Colonic mucosa (tissue), 4 donors: ENCODE measurements at places on chromosomes 4 and X.

DNA sequence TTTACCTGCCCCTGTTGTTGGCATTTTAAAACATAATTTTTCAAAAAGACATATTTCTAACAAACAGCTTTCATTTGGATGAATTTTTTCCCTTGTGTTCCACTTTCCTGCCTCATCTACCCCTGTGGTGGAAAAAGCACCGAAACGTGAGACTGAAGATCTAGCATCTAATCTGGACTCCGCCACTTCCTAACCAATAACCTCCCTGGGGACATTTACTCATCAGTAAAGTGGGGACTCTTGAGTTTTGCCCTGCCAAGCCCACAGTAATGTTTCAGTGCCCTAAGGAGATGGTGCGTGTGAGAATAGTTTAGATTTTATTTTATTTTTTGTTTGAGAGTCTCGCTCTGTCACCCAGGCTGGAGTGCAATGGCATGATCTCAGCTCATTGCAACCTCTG is 56.7 kb downstream of the ADGRG2 start:
- DNase-seq: no peak

GRCh38 chrX:154457491-154458115 is 478 bp upstream of the PLXNA3 start:
- DNase-seq: peak; percentile 45

- DNase-seq: no peak
Observed at GRCh38 chr4:133972586-133972985, 229.0 kb downstream of the PABPC4L start.

DNA sequence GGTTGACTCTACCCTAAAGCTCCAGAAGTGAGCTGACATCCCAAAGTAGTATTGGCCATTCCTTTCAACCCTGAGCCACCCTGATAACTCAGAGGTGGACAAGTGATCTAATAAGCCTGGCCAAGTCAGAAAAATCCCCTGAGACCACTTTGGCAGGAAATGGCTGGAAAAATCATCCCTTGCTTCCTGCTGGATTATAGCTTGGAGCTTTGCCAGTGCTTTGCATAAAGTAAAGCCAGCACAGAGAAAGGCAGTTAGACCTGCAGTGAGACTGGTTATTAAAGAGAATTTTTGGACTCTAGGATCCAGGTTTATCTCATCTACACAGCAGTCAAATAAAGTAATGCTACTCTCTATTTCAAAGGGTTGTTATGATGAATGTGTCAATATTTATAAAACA is 6.4 kb downstream of the CXCL3 start:
- DNase-seq: peak; percentile 60

DNA sequence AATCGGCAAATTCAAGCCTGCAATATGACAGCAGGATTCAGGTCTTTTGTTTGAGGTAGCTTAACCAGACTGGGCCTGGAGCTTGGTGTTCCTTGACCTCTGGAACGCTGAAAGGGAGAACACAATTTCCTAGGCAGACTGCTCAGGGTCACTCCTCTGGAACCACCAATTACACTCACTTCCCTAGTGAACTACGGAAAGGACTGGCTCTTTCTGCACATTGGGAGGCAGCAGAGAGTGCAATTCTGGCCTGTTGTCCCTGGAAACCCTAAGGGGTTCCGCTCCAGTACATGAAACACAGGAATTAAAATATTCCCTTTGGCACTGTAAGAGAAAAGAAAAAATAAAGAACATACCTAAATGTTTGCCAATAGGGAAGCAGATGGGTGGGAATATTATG is 58.6 kb downstream of the GPC3 start:
- no peak for DNase-seq

GRCh38 chrX:147498796-147499195 is 412.9 kb upstream of the FMR1 start:
- no peak for DNase-seq

GRCh38 chrX:44245733-44246132 is 97.7 kb downstream of the EFHC2 start:
- DNase-seq: no peak

DNA sequence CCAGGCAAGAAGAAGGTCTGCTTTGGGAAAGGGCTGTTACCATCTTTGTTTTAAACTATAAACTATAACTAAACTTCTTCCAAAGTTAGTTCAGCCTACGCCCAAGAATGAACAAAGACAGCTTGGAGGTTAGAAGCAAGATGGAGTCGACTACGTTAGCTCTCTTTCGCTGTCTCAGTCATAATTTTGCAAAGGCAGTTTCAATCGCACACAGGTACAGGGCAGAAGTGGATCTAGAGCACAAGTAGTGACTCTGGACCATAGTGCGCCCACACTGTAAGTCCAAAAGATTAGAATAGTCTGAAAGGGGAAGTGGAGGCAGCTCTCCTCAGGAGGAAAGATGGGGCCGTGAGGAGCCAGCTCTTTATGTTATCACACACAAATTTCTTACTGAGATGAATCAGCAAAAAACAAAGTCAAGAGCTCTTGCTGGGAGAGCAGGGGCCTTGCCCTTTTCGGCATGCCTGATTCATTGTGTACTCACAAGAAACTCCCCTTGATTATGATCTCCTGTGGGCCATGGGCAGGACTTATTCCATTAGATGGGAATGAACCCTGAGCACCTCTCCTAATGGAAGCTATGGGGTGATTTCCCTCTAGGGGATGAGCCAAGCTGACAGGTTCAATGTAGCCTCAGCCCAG is 58.6 kb downstream of the FUNDC1 start:
- no peak for DNase-seq

GRCh38 chr4:110793381-110793801 is 170.5 kb upstream of the PITX2 start:
- no peak for DNase-seq

GRCh38 chr4:140924761-140925392 is 168.7 kb upstream of the TBC1D9 start:
- no peak for DNase-seq

DNA sequence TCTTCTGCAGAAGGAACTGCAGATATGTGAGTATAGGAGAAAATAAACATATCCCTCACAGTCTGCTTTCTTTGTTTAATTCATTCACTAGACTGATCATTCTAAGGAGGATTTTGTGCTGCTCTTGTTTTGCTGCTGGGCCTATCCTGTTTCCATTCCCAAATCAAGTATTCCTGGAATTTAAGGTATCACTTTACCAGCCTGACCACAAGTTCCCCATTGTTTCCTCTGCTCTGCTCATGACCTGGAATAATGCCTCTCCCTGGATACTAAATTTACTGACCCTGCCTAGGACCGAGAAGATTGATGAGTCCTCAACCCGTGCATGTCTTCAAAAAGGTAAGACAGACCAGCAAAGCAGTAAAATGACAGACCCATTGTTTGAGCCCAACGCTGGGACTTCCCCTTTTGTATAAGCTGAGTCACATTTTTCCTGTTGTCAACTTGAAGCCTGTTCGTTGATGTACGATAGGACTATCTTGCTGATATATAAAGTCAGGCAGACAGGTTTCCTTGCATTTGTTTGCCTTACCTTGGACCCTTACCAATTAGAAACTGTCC is 85.5 kb upstream of the TET2 start:
- DNase-seq: peak; percentile 25

GRCh38 chr4:183335369-183335940 is 13.2 kb upstream of the CLDN24 start:
- DNase-seq: no peak

- DNase-seq: no peak
Observed at GRCh38 chr4:53994382-53995102, 69.9 kb downstream of the CHIC2 start.

DNA sequence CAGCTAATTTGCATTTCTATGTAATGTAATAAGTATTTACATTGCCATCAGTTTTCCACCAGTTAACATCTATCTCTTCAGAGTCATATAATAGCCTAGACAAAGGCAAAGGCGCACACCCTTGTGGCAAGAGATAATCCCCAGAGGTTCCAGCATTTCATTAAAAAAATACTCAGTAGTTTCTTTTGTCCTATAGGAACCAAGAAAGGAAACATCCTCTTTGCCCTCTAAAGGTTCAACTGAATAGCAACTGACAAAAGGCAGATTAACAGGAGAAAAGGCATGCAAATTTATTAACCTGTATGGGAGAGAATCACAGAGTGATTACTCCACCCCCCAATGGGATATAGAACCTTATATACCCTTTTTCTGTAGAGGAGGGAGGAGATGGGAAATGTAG is 48.4 kb downstream of the MAGEB17 start:
- no peak for DNase-seq

DNA sequence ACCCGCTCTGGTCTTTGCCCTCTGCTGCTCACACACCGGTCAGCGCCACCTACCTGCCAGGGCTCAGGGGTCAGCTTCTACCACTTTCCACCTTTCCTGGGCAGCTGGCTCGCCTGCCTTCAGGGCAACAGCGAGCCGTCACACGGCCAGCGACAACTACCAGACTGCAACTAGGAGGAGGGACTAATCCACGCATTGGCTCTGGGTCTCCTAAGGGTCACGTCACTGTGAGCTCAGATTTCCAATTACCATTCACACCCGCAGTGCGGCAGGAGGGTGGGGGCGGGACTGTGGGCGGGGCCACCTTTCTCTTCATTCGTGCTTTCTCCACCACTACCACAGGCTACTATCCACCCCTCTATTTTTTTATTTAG is at the start of gene BEX5:
TSS of gene BEX5 (minus strand) at position 172 of the 374 bp plus-strand sequence. CDS start 1,712 bp downstream, outside the sequence.
- DNase-seq: peak; percentile 66

DNA sequence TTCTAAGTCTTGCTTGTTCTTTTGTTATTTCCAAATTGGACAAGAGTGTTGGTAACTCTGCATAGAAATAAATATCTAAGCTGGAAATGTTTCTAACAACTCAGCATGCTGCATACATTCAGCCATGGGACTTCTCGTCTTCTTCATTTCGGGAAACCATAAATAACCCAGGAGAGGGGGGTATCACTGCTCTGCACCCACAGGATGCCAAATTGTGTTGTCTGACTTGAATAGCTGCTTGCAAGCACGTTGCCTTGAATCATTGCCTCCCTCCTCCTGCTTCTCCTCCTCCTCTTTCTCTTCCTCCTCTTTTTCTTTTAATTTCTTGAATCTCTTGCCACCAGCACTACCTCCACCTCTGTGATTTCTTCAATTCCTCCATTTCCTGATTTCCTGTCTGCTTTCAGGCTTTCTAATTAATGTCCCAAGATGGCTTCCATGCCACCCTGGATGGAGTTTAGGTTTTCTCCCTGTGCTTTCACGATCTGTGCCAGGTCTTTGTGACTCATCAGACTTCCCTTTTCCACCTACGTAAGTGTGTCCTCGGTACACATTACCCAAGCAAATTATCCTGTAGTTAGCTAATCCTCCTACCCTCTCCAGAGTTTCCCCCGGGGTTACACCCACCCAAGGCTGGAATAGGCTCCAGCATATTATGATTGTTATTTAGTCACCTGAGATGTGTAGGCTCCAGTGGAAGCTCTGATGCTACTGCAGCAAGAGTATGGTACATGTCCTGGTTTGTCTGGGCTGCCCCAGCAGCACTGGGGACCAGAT is 122.6 kb upstream of the VCX3B start:
- no peak for DNase-seq

DNA sequence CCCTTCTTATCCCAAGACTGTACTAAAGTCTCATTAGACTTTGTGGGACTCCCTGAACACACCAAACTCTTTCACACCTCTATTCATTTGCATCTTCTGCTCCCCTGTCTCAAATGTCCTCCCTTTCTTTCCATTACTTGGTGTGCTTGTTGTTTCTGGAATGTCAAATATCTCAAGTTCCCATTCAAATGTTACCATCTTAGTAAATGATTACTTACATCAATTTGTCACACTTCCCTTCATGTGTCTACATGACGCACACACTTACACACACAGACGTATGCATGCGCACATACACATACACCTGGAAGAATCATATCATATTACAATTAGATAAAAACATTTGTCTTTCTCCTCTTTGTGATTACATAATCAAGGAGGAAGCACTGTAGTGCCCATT is 210.8 kb upstream of the TEX13C start:
- no peak for DNase-seq

GRCh38 chr4:55947912-55948725 is 626 bp upstream of the CEP135 start:
- peak; percentile 27 for DNase-seq

GRCh38 chr4:101103381-101104142 is 243.8 kb downstream of the PPP3CA start:
- DNase-seq: peak; percentile 33
